ENCODE measurements at places on chromosomes 1 and 21. TPM values are rescaled to one million over a fixed set of nuclear protein-coding genes. Genes with fewer than 3 reads are reported as not detected.

Gene FAM72C
- total RNA-seq, result 5.7 TPM

Gene NUAK2
- total RNA-seq, result 29.7 TPM

Gene C1orf94
- not detected for total RNA-seq

Gene SLC35F3
- 5.1 TPM for total RNA-seq

Gene OR13G1
- total RNA-seq, result not detected

Gene C1orf141
- total RNA-seq, result not detected

Gene CD1B
- not detected for total RNA-seq

Gene HCRTR1
- not detected for total RNA-seq

Gene EFNA3
- total RNA-seq, result 9.8 TPM

Gene VAMP4
- total RNA-seq, result 4.0 TPM

Gene LRRIQ3
- 0.53 TPM for total RNA-seq

Gene STUM
- not detected for total RNA-seq

Gene PPIAL4G
- total RNA-seq, result not detected

Gene SMIM11
- 8.5 TPM for total RNA-seq

Gene BMP8B
- total RNA-seq, result 5.4 TPM

Gene TEKT2
- total RNA-seq, result not detected

Gene TNFRSF4
- total RNA-seq, result not detected

Gene PCSK9
- total RNA-seq, result 3.0 TPM

Gene SAMD11
- 16.3 TPM for total RNA-seq

Gene CFAP107
- not detected for total RNA-seq

Gene SPATA17
- 2.1 TPM for total RNA-seq

Gene TCHH
- total RNA-seq, result 0.31 TPM

Gene TRIM17
- not detected for total RNA-seq

Gene ICOSLG
- total RNA-seq, result 2.9 TPM

Gene S100A11
- 1,940 TPM for total RNA-seq

Gene MFSD2A
- total RNA-seq, result 6.9 TPM

Gene CHI3L1
- total RNA-seq, result not detected

Gene CRYAA
- not detected for total RNA-seq

Gene DMRTA2
- total RNA-seq, result 0.26 TPM

Gene HMGCS2
- not detected for total RNA-seq

Gene GPR137B
- total RNA-seq, result 16.5 TPM

Gene PRDM2
- 8.9 TPM for total RNA-seq

Gene THEMIS2
- 0.79 TPM for total RNA-seq

Gene BRINP3
- not detected for total RNA-seq

Gene OPN3
- 60.0 TPM for total RNA-seq

Gene SLAMF1
- total RNA-seq, result not detected

Gene HCN3
- 4.5 TPM for total RNA-seq

Gene LENEP
- total RNA-seq, result not detected

Gene SLC19A2
- 24.8 TPM for total RNA-seq

Gene PCP4L1
- total RNA-seq, result not detected

Gene TRIM58
- total RNA-seq, result not detected

Gene RNF186
- total RNA-seq, result not detected

Gene LRRC3
- 2.1 TPM for total RNA-seq

Gene CCDC181
- total RNA-seq, result not detected

Gene CRP
- total RNA-seq, result not detected

Gene KCNJ9
- total RNA-seq, result not detected

Gene LRRC38
- 0.06 TPM for total RNA-seq

Gene SH2D5
- 11.9 TPM for total RNA-seq

Gene UCK2
- total RNA-seq, result 121 TPM

Gene C1orf53
- total RNA-seq, result 7.9 TPM

Gene CADM3
- total RNA-seq, result 0.09 TPM

Gene ELK4
- total RNA-seq, result 6.7 TPM

All from A549 treated with Mapracorat at 1 μM for 4 hours (cell line).